ENCODE measurements at places on chromosomes 2 and 18.

GRCh38 chr2:178270338-178270737 lies 76.0 kb downstream of the OSBPL6 start:
- H3K27ac ChIP-seq = no peak overlapping the region
- H3K4me3 ChIP-seq = no peak overlapping the region
- H3K36me3 ChIP-seq = no peaks in the 10 kb centered on the region
- DNase-seq = no peak
- H3K4me1 ChIP-seq = peaks cover 8% of the 10 kb centered on the region

- H3K4me3 ChIP-seq = no peak overlapping the region
- no peaks in the 10 kb centered on the region for H3K36me3 ChIP-seq
- H3K27ac ChIP-seq = peak overlapping the region; percentile 57
- H3K27me3 ChIP-seq = no peaks in the 10 kb centered on the region
- peaks cover 33% of the 10 kb centered on the region for H3K4me1 ChIP-seq
Measured at GRCh38 chr18:23719634-23720201, 30.5 kb downstream of the LAMA3 start.

DNA sequence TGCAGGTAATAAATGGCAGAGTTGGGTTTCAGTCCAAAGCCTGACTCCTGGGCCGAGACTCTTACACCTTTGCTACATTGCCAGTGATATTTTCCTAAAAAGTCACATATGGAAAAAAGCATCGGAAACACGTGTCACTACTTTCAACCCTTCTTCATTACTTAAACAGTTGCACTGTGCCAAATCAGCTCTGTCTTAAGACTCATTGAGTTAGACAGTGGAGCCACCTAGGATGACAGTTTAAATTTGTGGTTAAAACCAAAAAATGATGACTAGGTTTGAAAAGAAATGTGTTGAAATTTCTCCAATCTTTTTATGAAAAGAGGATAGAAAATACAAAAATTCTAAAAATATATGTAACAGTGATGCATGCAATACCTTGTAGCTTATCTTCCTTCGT lies 97.5 kb downstream of the TMEM247 start:
- H3K27me3 ChIP-seq = no peaks in the 10 kb centered on the region
- H3K36me3 ChIP-seq = peaks cover 47% of the 10 kb centered on the region
- H3K4me1 ChIP-seq = peaks cover 2% of the 10 kb centered on the region
- DNase-seq = no peak
- H3K27ac ChIP-seq = no peak overlapping the region

GRCh38 chr2:233486357-233486756 lies 80.2 kb downstream of the USP40 start:
- DNase-seq = no peak
- no peak overlapping the region for H3K4me3 ChIP-seq
- peak overlapping the region; percentile 79 for H3K27ac ChIP-seq
- no peaks in the 10 kb centered on the region for H3K27me3 ChIP-seq

- H3K27ac ChIP-seq = peak overlapping the region; percentile 40
- H3K36me3 ChIP-seq = no peaks in the 10 kb centered on the region
- H3K27me3 ChIP-seq = no peaks in the 10 kb centered on the region
- peak; percentile 20 for DNase-seq
- H3K4me1 ChIP-seq = 0 out of 2 replicates have a peak, but pooled peaks cover 8% of the 10 kb centered on the region
Measured at GRCh38 chr2:175742367-175742766, 259.7 kb downstream of the LNPK start.

DNA sequence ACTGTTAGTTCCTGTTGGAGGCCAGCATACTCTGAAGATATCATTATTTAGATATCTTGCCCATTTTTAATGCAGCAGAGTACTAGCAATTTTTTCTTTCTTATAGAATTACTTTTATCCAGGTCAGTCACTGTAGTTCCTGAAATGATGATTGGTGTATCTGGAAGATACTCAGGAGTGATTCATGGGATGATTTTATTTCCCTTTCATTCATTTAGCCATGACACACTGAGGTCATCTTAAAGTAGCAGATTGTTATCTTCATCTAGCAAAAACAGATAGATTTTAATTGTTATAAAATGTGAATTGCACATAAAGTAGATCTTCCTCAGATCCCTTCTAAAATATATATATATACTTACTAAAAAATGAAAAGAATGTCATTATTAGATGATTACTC lies 109.1 kb downstream of the PIK3C3 start:
- H3K27ac ChIP-seq = no peak overlapping the region
- H3K36me3 ChIP-seq = no peaks in the 10 kb centered on the region
- no peak overlapping the region for H3K4me3 ChIP-seq
- no peaks in the 10 kb centered on the region for H3K4me1 ChIP-seq
- DNase-seq = no peak

DNA sequence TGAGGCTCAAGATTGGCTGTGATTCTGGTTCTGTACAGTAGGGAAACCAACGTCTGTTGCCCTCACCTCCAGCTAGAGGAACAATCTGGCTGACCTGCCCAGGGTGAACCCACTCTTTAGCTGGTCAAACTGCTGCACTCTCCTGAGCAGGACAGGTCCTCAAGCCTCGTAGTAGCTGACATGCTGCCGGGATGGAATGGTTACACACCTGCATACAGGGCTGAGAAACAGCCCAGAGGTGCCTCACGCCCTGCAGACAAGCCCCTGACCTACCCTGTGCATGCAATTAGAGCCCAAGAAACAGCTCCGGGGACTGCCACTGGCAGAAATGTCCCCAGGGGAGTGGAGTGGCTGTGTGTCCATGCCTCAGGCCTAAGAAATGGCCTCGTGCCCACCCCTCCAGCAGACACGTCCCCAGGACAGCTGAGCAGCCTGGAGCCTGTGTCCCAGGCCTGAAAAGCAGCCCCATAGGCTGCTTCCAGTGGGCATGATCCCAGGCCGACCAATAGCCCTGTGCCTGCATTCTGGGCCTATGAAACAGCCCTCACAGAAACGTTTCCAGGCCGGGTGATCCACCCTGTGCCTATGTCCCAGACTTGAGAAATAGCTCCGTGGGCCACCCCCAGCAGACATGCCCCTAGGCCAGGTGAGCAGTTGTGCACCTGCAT lies 25.4 kb downstream of the BOLL start:
- no peaks in the 10 kb centered on the region for H3K36me3 ChIP-seq
- H3K4me3 ChIP-seq = no peak overlapping the region
- H3K27ac ChIP-seq = no peak overlapping the region
- no peaks in the 10 kb centered on the region for H3K27me3 ChIP-seq

- peaks cover 28% of the 10 kb centered on the region for H3K4me1 ChIP-seq
- H3K27ac ChIP-seq = no peak overlapping the region
- no peak for DNase-seq
- H3K36me3 ChIP-seq = no peaks in the 10 kb centered on the region
Measured at GRCh38 chr2:5594249-5594695, 97.9 kb upstream of the SOX11 start.

GRCh38 chr18:8300751-8301410 lies 308.4 kb upstream of the RAB12 start:
- DNase-seq = no peak
- no peaks in the 10 kb centered on the region for H3K27me3 ChIP-seq
- H3K4me1 ChIP-seq = no peaks in the 10 kb centered on the region
- no peaks in the 10 kb centered on the region for H3K36me3 ChIP-seq
- no peak overlapping the region for H3K4me3 ChIP-seq

DNA sequence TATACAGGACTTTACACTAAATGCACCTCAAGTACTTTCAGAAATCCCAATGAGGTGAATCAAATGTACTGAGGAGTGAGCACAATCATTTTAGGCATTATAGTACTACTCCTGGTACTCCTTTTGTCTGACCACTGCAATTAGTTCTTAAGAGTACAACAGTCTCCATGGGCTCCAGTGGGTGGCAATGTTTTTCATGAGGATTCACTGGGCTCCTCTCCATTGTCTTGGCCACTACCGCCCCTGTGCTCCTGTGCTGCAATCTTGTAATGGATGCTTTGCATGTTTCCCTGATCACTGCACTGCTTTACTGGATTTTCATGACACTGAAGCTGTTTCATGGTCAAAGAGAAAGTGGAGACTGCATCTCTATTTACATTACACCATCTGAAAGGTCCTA lies 268.5 kb upstream of the ZSWIM2 start:
- no peaks in the 10 kb centered on the region for H3K36me3 ChIP-seq
- no peaks in the 10 kb centered on the region for H3K27me3 ChIP-seq
- H3K4me1 ChIP-seq = no peaks in the 10 kb centered on the region
- DNase-seq = no peak

DNA sequence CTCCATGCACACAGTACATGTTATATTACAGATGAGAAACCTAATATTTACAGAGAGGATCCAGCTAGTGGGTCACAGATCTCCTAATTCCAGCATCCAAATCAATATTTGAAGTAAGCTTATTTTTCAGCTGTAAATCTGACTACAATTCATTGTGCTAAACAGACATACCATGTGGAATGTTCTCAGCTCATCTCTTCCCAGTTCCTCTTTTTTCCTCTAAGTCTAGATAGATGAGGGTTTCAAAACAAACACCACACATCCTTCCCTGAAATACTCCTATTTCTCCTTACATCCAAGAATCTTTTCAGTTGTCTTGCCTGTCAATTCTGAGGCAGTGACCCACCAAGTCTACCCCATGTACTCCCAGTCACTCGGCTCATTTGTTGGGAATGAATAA lies 200.7 kb upstream of the PIK3C3 start:
- H3K4me3 ChIP-seq = no peak overlapping the region
- DNase-seq = no peak

- DNase-seq = no peak
- no peaks in the 10 kb centered on the region for H3K27me3 ChIP-seq
- no peaks in the 10 kb centered on the region for H3K4me1 ChIP-seq
- H3K36me3 ChIP-seq = no peaks in the 10 kb centered on the region
- H3K27ac ChIP-seq = no peak overlapping the region
- no peak overlapping the region for H3K4me3 ChIP-seq
Measured at GRCh38 chr2:68193144-68193543, 35.5 kb downstream of the PNO1 start.

DNA sequence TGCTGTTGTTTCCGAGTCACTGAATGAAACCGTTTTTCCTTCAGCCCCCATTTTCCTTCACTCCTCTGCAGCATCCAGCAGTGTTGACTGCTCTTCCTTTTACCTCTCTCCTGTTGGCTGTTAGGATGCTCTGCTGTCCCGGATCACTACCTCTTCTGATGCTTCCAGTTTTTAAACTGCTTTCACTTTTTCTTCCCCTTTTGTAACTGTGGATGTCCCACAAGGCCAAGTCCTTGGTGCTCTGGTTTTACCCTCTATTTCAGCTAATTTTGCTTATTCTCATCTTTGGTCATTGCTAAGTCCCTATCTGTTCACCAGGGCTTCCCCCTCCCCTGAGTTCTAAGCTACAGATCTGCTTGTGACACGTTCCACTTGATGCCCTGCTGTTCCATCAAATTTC lies 39.4 kb upstream of the MAP4K3 start:
- no peaks in the 10 kb centered on the region for H3K27me3 ChIP-seq
- H3K4me1 ChIP-seq = peaks cover 3% of the 10 kb centered on the region
- no peak for DNase-seq
- no peak overlapping the region for H3K27ac ChIP-seq
- H3K36me3 ChIP-seq = no peaks in the 10 kb centered on the region
- no peak overlapping the region for H3K4me3 ChIP-seq

GRCh38 chr2:216619411-216620393 lies 13.5 kb upstream of the IGFBP2 start:
- peaks cover 36% of the 10 kb centered on the region for H3K4me1 ChIP-seq
- peak overlapping the region; percentile 92 for H3K27ac ChIP-seq
- H3K27me3 ChIP-seq = no peaks in the 10 kb centered on the region
- DNase-seq = peak; percentile 76
- peak overlapping the region; percentile 28 for H3K4me3 ChIP-seq
- no peaks in the 10 kb centered on the region for H3K36me3 ChIP-seq

GRCh38 chr2:219542931-219543595 lies 546 bp downstream of the CHPF start:
- H3K36me3 ChIP-seq = peaks cover 6% of the 10 kb centered on the region
- H3K27ac ChIP-seq = peak overlapping the region; percentile 60
- H3K4me3 ChIP-seq = peak overlapping the region; percentile 73
- no peaks in the 10 kb centered on the region for H3K27me3 ChIP-seq
- peak; percentile 62 for DNase-seq

DNA sequence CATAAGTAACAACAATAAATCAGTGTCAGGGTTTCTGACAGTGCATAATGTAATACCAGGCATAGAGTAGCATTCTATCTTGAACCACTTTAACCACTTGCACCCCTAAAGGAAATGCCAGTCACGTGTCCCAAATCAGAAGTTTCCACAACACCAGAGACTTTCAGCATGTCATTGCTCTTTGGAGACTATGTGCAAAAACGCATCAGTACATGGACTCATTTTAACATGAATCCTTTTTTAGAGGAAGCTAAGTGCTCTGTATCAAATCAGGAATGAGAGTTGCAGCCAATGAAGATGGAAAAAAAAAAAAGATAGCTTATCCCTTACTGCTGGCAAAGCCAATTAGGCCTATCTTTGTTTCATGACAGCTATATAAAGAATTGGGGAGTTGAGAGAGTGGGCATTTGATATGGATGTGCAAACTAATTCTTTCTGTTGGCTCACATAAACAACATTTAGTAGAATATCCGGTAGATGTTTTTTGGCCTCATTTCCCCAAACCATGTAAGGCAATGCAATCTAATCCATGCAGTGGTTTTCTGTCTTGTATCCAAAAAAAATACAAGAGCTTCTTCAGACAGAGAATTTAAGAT lies 353.1 kb downstream of the IRS1 start:
- H3K4me3 ChIP-seq = no peak overlapping the region
- H3K27me3 ChIP-seq = no peaks in the 10 kb centered on the region
- peak; percentile 53 for DNase-seq
- H3K4me1 ChIP-seq = peaks cover 38% of the 10 kb centered on the region

GRCh38 chr2:20649976-20650375 lies 922 bp downstream of the HS1BP3 start:
- H3K4me1 ChIP-seq = peaks cover 47% of the 10 kb centered on the region
- H3K36me3 ChIP-seq = no peaks in the 10 kb centered on the region
- H3K4me3 ChIP-seq = peak overlapping the region; percentile 83
- no peaks in the 10 kb centered on the region for H3K27me3 ChIP-seq
- H3K27ac ChIP-seq = no peak overlapping the region

DNA sequence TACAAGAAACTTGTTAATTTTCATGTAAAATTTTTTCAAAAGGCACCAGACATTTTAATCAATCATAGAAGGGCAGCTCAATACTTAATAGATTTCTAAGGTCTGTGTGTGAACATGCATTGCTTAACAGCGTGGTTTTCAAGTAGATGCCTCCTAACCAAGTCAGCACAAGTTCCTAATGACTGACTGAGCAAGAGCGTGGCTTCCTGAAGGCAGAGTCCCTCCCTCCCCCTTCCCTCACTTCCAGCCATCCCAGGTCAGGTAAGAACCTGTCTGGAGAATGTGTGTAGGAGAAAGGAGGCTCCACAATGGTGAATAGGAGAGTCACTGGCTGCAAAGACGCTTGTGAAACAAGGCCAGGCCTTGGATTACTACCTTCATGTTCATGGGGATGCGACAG lies 33.5 kb upstream of the DAPL1 start:
- no peak overlapping the region for H3K4me3 ChIP-seq
- no peak overlapping the region for H3K27ac ChIP-seq
- DNase-seq = no peak
- H3K36me3 ChIP-seq = no peaks in the 10 kb centered on the region
- no peaks in the 10 kb centered on the region for H3K4me1 ChIP-seq
